ENCODE measurements at places on chromosomes 6 and 20. TPM values are rescaled to one million over a fixed set of nuclear protein-coding genes. Genes with fewer than 3 reads are reported as not detected.

- no peaks in the 10 kb centered on the region for H3K27me3 ChIP-seq
- DNase-seq, result no peak
- no peak overlapping the region for H3K4me3 ChIP-seq
- H3K36me3 ChIP-seq, result no peaks in the 10 kb centered on the region
Measured at GRCh38 chr20:20292472-20292871, 75.4 kb upstream of the INSM1 start.

DNA sequence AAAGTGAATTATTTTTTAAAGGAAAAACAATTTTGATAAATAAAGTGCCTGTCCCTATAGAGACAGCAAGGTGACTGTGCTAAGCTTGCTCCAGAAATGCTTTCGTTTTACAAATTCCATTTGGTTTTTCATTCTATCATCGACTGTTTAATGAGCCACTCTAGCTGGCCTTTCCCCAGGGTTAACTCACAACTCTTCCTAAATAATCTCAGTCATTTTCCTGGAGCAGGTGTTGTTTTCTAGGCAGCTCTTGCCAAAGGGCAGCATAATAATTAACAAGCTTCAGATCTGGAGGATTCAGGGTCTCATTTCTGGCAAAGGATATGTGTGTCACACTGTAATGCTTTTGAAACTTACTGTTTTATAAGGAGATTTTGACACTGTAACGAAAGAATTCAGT lies 184.2 kb downstream of the KHDC1L start:
- no peaks in the 10 kb centered on the region for H3K27me3 ChIP-seq
- H3K36me3 ChIP-seq, result no peaks in the 10 kb centered on the region
- no peaks in the 10 kb centered on the region for H3K4me1 ChIP-seq
- no peak overlapping the region for H3K27ac ChIP-seq

- no peaks in the 10 kb centered on the region for H3K27me3 ChIP-seq
- peak; percentile 66 for DNase-seq
- H3K36me3 ChIP-seq, result no peaks in the 10 kb centered on the region
- H3K27ac ChIP-seq, result no peak overlapping the region
- no peak overlapping the region for H3K4me3 ChIP-seq
Measured at GRCh38 chr6:116557893-116558292, 4.3 kb downstream of the CALHM4 start.

DNA sequence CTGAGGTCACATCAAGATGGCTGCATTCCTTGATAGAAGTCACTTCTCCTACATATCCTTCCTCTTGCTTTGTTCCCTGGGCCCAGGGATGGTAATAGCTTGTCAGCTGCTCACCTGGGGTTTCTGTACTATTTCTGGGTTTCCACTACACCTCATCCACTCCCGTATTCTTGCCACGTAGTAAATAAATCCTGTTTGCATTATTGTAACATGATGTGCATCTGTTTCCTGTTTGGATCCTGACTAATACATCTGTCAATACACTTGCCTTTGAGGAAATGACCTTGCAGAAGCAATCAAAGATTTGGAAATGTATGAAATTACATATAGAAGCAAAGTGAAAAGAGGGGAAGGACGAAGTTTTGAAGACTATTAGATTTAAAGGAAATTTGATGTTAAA lies 619.0 kb downstream of the PHF3 start:
- H3K27me3 ChIP-seq, result no peaks in the 10 kb centered on the region
- no peaks in the 10 kb centered on the region for H3K36me3 ChIP-seq
- no peaks in the 10 kb centered on the region for H3K4me1 ChIP-seq
- no peak overlapping the region for H3K4me3 ChIP-seq
- no peak for DNase-seq
- no peak overlapping the region for H3K27ac ChIP-seq

GRCh38 chr20:51095633-51096521 lies 73.0 kb upstream of the KCNG1 start:
- H3K4me1 ChIP-seq, result peaks cover 5% of the 10 kb centered on the region
- H3K4me3 ChIP-seq, result no peak overlapping the region
- no peak overlapping the region for H3K27ac ChIP-seq
- H3K36me3 ChIP-seq, result no peaks in the 10 kb centered on the region

- H3K27me3 ChIP-seq, result no peaks in the 10 kb centered on the region
- DNase-seq, result no peak
- H3K36me3 ChIP-seq, result no peaks in the 10 kb centered on the region
- no peak overlapping the region for H3K4me3 ChIP-seq
- H3K27ac ChIP-seq, result no peak overlapping the region
Measured at GRCh38 chr20:53707371-53708055, 113.9 kb upstream of the ZNF217 start.

DNA sequence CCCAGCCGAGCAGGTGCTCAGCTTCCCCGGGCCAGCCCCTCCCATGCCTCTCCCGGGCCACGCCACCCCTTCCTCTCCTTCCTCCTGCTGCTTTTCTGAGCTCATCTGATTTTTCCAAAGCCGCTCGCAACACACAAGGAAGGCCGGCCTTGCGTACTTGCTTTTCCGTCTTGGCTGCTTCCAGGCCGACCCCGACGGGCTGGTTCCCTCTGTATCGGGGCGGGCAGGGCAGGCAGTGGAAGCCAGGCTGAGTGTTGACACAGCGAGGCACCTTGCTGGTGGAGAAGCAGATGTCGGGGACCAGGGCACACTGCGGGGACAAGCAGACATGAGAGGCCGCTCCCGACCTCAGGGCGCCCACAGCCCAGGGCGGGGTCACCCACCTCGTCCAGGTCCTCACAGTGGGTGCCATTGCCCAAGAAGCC lies 21.1 kb downstream of the THBS2 start:
- H3K27ac ChIP-seq, result no peak overlapping the region
- no peaks in the 10 kb centered on the region for H3K4me1 ChIP-seq
- no peak for DNase-seq
- H3K4me3 ChIP-seq, result no peak overlapping the region
- H3K27me3 ChIP-seq, result no peaks in the 10 kb centered on the region

The TMEM244 gene
- total RNA-seq, result not detected

GRCh38 chr6:157126183-157127098 lies 196.9 kb downstream of the TMEM242 start:
- DNase-seq, result no peak
- no peak overlapping the region for H3K27ac ChIP-seq
- no peaks in the 10 kb centered on the region for H3K36me3 ChIP-seq
- H3K27me3 ChIP-seq, result no peaks in the 10 kb centered on the region
- no peak overlapping the region for H3K4me3 ChIP-seq

The MAN1A1 gene
- 12.8 TPM for total RNA-seq

DNA sequence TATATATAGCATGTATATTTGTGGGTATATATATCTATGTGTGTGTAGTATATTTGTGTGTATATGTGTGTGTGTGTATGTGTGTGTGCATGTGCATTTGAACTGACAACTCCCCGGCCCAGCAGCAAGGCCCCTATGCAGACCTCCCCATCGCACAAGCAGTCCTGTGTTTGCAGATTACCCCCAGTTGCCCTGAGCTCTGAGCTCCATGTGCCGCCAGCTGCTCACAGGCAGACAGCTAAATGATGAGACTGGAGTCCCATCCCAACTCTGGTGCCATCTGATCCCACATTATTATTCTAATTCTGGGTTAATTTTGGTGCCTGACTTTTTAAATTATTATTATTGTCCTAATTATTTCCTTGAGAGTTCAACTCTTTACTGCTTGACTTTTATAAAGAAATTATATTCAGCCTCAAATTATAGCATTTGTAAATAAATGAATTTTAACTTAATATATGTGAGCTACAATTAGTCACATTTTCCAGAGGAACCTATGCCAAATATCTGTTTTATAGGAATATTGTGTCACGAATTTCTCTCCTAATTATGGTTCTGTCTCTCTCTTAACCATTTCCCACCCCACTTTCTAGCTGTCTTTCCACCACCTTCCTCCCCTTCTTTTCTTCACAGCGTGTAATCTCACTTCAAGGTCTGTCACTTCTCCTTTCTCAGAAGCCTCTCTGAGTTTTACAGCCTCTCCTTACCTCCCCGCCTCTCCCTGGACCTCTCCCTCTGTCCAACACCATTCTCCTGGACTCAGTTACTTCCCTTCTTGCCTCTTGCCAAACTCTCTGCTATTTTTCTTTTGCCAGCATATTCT lies 90.6 kb upstream of the SYNDIG1 start:
- no peak overlapping the region for H3K27ac ChIP-seq
- no peaks in the 10 kb centered on the region for H3K27me3 ChIP-seq
- no peak overlapping the region for H3K4me3 ChIP-seq
- DNase-seq, result no peak
- no peaks in the 10 kb centered on the region for H3K36me3 ChIP-seq

GRCh38 chr6:45513843-45514242 lies 136.1 kb upstream of the SUPT3H start:
- no peak for DNase-seq
- no peaks in the 10 kb centered on the region for H3K4me1 ChIP-seq
- H3K4me3 ChIP-seq, result no peak overlapping the region
- no peak overlapping the region for H3K27ac ChIP-seq

DNA sequence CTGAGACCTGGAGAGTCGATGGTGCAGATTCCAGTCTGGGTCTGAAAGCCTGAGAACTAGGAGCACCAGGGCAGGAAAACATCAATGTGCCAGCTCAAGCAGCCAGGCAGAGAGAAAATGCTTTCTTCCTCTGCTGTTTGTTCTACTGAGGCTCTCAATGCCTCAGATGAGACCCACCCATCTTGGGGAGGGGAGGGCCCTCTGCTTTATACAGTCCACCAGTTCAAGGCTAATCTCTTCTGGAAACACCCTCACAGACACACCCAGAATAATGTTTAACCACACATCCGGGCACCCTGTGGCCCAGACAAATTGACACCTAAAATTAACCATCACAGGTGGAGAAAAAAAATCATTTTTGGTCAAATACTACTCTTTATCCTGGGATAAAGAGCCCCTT lies 89.3 kb upstream of the SLC22A23 start:
- no peaks in the 10 kb centered on the region for H3K4me1 ChIP-seq
- H3K27me3 ChIP-seq, result no peaks in the 10 kb centered on the region
- no peak for DNase-seq
- no peak overlapping the region for H3K4me3 ChIP-seq
- no peaks in the 10 kb centered on the region for H3K36me3 ChIP-seq

GRCh38 chr6:163608204-163608644 lies 193.7 kb downstream of the QKI start:
- DNase-seq, result no peak
- H3K4me3 ChIP-seq, result no peak overlapping the region
- H3K36me3 ChIP-seq, result no peaks in the 10 kb centered on the region
- no peaks in the 10 kb centered on the region for H3K4me1 ChIP-seq
- no peak overlapping the region for H3K27ac ChIP-seq

GRCh38 chr20:6055981-6056569 lies 2.2 kb upstream of the LRRN4 start:
- no peaks in the 10 kb centered on the region for H3K27me3 ChIP-seq
- no peaks in the 10 kb centered on the region for H3K36me3 ChIP-seq
- H3K4me3 ChIP-seq, result no peak overlapping the region

The EYA2 gene
- 17.2 TPM for total RNA-seq

The PRSS35 gene
- 3.4 TPM for total RNA-seq

The TMEM242 gene
- total RNA-seq, result 10.3 TPM
